Activated T-cell treated with anti-CD3 and anti-CD28 coated beads for 24 hours (primary cell): ENCODE measurements at places on chromosomes 13 and 19.

DNA sequence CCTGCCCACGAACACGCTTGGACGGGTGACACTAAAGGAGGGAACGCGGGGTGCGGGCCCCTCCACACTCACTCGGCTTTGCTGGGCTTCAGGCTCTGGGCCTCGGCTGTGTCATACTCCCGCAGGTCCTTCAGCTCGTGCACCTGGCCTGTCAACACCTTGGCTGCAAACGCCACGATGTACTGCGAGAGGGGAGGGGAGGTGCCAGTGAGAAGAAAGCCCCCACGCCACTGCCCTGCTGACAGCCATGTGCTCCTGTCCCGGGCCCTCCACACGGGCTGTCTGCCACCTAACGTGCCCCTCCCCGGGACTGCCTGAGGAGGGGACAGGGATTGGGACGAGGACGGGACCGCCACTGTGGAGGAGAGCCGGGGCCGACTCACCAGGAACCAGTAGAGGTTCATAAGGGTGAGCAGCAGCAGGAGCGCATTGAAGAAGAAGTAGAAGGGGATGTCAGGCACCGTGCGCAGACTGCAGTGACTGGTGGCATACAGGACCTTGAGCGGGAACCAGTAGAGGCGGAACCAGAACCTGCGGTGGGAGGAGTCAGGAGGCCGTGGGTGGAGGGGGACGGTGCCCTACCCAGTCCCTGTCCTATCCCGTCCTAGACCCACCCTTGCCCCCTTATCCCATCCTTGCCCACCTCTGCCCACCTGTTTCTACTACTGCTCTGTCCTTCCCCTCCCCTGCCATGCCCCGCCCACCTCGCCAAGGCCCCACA is 16.9 kb downstream of the CERS1 start:
- DNase-seq, result no peak

GRCh38 chr19:43468354-43469159 is 3.1 kb upstream of the LYPD3 start:
- DNase-seq, result no peak

DNA sequence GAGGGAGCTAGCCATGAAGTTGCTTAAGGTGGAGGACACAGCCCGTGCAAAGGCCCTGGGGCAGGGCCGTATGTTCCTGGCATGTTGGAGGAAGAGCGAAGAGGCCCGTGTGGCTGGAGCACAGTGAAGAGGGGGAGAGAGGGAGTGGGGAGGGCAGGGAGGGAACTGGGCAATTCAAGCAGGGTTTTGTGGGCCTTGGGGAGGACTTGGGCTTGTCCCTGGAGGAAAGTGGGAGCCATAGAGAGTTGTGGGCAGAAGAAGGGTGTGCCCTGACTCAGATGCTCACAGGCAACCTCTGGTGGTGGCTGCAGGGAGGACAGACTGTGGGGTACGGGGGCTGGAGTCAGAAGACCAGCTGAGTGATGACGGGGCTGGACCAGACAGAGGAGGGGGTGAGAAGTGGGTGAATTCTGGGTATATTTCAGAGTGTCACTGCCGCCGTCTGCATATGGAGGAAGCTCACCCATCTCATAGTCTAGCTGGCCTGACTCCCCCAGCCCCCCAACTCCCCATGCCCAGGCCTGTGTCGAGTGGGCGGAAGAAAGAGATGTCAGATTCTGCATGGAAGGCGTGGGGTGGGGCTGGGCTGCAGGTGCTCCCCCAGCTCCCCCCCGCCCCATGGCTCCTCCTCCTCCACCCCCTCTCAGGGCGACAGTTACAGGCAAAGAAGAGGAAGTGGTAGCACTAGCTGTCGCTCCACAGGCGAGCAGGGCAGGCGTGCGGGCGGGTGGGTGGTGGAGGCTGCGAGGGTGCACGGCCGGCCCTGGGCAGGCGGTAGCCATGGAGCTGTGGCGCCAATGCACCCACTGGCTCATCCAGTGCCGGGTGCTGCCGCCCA is at the start of gene VAV1:
VAV1 (plus strand) TSS at position 681 of the 838 bp plus-strand sequence; CDS start at position 781, 100 bp downstream.
- DNase-seq, result peak; percentile 76

GRCh38 chr19:33683881-33684537 is 62.3 kb downstream of the CHST8 start:
- DNase-seq, result no peak

DNA sequence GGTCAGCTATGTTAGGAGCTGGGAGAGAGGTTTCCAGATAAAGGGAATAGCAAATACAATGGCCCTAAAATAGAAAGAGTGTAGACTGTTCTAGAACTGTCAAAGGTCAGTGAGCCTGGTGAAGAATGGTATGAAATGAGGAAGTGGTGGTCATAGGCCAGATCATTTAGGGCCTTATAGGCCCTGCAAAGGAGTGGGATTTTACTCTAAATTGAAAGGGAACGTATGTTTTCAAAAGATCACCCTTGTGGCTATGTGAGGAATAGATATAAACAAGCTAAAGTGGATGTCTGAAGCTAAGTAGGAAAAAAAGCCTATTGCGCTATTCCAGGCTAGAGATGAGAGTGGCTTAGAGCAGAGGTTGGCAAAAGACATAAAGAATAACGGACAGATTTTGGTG is 70.7 kb upstream of the TDRD3 start:
- no peak for DNase-seq

DNA sequence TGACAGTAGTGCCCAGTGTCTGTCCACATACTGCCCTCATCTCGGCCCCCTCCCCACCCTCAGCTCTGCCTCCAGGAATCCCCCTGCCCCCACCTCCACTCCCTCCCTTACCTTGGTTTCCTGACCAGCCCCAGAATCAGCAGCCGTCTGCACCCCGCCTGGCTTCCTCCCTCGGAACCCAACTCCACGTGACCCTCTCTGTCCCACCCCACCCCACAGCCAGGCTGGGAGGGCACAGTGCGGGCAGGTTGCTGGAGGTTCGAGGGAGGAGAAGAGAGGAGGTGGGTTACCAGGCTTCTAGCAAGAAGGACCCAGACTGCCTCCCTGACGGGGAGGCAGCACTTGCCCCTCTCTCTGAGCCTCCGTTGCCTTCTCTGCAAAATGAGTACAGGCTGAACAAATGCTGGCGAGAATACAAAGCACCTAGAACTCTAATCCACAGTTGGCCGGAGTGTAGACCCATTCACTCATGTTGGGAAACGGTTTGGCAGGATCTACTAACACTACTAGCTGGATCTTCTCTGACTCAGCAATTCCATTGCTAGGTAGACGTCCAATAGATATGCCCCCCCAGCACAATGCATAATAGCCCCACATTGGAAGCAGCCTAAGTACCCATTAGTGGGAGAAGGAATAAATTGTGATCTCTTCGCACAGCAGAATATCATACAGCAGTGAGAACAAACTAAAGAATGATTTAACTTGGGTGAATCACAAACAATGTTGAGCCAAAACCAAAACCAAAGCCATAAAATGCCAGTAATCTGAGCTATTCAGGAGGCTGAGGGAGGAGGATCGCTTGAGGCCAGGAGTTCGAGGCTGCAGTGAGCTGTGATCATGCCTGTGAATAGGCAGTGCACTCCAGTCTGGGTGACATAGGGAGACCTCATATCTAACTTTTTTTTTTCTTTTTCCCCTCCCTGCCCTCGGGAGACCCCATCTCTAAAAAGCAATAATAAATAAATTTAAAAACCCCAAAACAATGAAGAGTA is at the start of gene RASAL3:
RASAL3 (minus strand) TSS at position 151 of the 992 bp plus-strand sequence. CDS start 186 bp downstream, outside the sequence.
- DNase-seq, result peak; percentile 57

DNA sequence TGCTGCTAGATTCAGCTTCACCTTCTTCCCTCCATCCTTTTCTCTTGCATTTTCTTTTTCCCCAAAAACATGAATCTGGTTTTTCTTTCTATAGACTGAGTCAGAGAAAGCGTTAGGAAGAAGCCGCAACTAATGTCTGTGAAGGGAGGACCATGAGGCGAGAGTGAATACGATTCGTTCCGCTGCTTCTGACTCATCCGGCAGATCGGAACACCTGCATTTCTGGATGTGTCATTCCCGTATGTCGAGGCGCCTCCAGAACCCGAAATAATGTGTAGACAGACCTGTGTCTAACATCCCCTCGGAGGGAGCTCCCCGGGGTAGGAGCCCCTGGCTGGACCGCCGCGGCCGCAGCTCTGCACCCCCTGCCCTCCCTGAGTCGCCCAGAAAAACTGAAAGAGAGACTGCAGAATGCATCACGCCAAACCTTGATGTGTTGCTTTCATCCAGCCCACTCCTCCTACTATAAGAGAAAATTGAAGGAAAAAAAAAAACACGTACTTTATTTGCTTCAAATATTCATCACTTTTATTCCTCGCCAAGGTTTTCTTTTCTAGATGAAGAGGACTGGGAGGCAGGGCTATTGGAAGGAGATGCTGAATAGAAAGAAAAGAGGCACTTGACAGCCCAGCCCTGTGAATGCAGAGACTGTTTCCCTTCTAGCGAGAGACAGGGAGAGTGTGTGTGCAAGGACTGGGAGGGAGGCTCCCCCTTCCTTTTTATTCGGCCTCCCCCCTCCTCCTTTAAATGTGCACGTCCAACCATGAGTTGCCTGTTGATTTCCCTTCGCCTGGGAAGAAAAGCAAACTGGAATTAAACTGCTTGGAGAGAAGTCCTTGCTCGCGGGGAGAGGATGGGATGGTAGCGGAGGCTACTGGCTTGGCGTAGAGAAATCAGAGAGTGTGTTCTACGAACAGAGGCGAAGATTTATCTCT is 616 bp upstream of the PCDH17 start:
- DNase-seq, result no peak

- no peak for DNase-seq
These were observed 2353.0 kb downstream of the PCDH9 start for GRCh38 chr13:64877176-64877575.

DNA sequence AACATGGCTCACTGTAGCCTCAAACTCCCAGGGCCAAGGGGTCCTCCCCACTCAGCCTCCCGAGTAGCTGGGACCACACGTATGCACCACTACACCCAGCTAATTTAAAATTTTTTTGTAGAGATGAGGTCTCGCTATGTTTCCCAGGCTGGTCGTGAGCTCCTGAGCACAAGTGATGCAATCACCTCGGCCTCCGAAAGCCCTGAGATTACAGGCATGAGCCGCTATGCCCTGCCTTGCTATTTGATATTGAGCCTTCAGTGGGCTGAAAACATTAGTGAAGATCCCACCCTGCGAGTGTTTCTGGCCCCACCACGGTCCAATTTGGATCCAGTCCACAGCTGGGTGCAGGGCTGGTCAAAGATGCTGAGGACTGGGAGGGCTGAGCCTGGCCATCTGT is 65.9 kb downstream of the TRPM4 start:
- no peak for DNase-seq

GRCh38 chr13:43880926-43881325 is 1.2 kb downstream of the LACC1 start:
- DNase-seq, result no peak

- DNase-seq, result no peak
These were observed 135.5 kb upstream of the RNF113B start for GRCh38 chr13:98312606-98313005.

DNA sequence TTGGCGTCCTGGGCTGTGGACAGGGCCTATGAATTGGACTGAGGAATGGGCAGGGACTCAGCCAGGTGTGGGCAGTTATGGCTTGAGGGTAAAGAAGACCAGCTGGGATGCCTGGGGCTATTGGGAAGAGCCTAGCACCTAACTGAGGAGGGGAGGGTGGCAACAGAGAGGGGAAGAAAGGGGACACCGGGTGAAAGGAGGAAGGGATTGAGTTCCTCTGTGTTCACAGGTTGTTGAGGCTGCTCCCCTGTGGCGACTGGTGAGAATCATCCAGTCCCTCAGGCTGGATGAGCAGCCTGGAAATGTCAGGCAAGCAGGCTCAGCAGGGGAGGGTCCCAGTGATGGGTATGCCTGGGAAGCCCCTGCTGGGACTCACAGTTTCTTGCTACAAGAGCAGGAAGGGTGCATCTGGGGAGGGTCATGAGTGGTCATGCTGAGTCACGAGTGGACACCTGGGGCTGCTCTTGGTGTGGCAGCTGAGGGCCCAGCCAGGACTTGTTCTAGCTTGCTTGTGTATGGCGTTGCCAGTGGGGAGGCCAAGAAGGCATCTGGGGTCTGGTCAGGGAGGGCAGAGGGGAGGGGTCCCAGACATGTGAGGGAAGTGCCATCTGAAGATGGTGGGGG is 1.4 kb downstream of the ZNF324 start:
- DNase-seq, result no peak

GRCh38 chr19:18141031-18141430 is 11.9 kb upstream of the PIK3R2 start:
- no peak for DNase-seq

- no peak for DNase-seq
These were observed 25.6 kb downstream of the CCDC8 start for GRCh38 chr19:46387713-46388130.

- DNase-seq, result peak; percentile 71
These were observed 40.3 kb downstream of the DEDD2 start for GRCh38 chr19:42176990-42177685.

DNA sequence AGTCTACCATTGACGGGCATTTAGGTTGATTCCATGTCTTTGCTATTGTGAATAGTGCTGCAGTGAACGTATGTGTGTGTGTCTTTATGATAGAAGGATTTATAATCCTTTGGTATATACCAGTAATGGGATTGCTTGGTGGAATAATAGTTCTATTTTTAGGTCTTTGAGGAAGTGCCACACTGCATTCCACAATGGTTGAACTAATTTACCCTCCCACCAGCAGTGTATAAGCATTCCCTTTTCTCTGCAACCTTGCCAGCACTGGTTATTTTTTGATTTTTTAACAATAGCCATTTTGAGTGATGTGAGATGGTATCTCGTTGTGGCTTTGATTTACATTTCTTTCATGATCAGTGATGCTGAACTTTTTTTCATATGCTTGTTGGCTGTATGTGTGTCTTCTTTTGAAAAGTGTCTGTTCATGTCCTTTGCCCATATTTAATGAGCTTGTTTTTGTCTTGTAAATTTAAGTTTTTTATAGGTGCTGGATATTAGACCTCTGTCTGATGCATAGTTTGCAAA is 37.5 kb downstream of the RFC3 start:
- no peak for DNase-seq

DNA sequence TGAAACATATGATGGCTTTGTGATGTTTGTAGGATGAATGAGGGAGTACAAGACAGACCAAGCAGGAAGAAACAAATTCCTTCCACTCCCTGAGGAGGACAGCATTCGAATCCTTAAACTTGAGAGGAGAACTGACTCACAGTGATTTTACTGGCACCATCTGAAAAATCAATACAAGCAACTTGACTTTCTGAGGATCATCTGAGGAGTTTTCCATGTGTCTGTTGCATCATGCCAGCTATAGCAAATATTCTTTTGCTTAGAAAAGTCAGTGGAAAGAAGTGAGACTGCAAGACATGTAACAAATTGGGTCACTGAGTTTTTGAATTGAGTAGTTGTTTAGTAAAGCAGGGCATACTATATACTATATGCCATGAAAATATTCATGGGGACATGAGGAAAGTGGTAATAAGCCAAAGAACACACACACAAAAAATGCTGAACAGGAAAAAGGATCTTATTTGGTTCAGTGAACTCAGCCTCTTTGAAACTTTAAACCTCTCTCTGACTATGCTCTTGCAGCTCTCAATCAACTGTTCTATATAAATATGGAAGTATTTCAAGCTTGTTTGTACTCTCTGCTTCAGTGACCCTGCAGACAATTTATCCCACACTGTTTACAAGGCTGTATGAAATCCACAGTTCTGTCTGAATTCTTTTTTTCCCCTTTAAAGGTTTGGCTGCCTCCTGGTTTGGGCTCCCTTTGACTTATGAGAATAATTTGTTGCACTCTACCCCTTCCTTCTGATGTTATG is 35.5 kb downstream of the SERTM1 start:
- DNase-seq, result no peak
